ENCODE measurements at places on chromosomes 11 and 22. TPM values are rescaled to one million over a fixed set of nuclear protein-coding genes. Genes with fewer than 3 reads are reported as not detected.
A peak's percentile ranks its signal among the peaks of the same experiment; 100 is the strongest.

DNA sequence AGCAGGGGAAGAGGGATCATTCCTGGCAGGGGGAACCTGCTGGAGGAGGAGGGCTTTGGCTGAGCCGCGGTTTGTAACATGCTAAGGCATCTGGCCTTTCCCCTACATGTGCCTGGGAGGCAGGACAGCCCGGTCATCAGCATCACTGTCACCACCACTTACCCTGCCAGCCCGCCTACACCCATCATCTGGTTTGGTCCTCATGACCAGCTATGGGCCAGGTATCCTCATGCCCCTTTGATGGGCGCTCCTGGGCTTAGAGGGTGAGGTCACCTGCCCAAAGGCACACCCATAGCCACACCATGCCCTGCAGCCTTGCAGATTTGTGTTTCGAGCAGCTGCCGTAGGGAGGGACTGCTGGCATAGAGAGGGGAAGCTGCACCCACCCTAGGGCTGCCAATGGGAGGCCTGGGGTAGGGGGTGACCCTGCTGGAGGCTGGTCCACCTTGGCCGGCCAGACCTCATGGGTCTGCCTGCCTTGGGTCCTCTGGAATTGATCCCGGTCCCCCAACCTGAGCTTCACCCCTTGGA, 2.6 kb downstream of the MRGPRF start:
- H3K36me3 ChIP-seq = no peaks in the 10 kb centered on the region
- peaks cover 59% of the 10 kb centered on the region for H3K4me1 ChIP-seq
- DNase-seq = peak; percentile 82
- H3K4me3 ChIP-seq = peak overlapping the region; percentile 61
- H3K27me3 ChIP-seq = no peaks in the 10 kb centered on the region
- H3K27ac ChIP-seq = peak overlapping the region; percentile 85

DNA sequence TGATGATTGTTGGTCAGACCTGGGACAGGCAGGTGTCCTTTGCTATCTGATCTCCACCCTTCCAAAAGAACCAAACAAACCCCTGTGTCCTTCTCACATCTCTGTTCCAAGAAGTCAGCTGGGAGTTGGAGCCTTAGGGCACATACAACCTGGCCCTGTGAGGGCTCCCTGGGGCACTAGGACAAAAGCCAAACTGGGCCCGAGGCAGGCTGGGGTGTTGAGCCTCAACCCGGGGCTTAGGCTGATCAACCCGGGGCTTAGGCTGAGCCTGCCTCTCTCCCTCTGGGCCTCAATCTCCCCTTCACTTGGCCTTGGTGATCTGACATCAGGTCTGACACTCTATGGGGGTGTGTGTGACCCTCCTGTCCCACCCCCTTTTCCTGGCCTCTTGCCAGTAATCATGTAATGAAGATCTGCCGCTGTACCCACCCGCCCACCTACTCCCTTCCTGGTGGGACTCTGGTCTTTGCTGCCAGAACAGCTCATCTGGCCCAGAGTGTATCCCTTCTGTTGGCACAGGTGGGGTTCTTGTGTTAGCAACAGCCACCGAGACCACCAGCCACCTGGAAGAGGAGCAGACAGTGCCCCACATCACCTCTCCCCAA, 22.8 kb upstream of the UVRAG start:
- H3K36me3 ChIP-seq = no peaks in the 10 kb centered on the region
- H3K27ac ChIP-seq = no peak overlapping the region
- H3K27me3 ChIP-seq = no peaks in the 10 kb centered on the region
- no peak overlapping the region for H3K4me3 ChIP-seq

DNA sequence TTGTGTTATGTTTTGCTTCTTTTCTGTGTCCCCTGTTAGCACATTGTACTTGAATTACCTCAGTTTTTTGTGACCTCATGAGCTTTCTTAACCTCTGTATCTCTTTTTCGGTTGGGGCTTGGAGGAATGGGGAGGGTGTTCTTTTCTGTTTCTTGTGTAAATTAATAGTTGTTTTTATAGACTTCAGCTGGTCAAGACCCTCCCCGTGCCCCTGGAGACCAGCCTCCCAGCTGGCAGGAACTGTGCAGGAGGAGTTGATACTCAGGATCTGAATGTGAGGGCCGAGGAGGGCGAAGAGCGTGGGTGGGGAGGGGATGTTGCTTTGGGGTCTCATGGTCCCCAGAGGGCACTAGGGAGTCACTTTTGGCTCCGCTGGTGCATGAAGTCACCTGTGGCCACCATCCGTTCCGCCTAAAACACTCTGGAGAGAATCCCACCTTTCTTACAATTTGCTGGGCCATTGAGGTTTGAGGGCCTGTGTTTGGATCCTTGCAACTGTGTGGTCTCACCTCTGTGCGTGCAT, 44.3 kb upstream of the NNMT start:
- DNase-seq = no peak
- no peak overlapping the region for H3K27ac ChIP-seq
- H3K36me3 ChIP-seq = no peaks in the 10 kb centered on the region
- no peak overlapping the region for H3K4me3 ChIP-seq

DNA sequence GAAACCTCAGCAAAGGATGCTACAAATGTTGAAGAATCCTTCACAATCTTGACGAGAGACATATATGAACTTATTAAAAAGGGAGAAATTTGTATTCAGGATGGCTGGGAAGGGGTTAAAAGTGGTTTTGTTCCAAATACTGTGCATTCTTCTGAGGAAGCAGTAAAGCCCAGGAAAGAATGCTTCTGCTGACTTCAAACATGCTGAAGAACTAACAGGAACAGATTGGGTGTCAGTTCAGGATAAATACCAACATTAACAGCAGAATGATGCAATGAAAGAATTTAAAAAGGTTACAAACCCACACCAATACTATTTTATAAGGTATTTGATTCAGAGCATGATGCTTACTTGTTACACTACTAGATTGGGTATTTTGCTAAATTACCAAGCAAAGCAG, 33.9 kb downstream of the RAB39A start:
- no peaks in the 10 kb centered on the region for H3K36me3 ChIP-seq
- peaks cover 4% of the 10 kb centered on the region for H3K27me3 ChIP-seq
- no peak overlapping the region for H3K27ac ChIP-seq
- H3K4me3 ChIP-seq = no peak overlapping the region

DNA sequence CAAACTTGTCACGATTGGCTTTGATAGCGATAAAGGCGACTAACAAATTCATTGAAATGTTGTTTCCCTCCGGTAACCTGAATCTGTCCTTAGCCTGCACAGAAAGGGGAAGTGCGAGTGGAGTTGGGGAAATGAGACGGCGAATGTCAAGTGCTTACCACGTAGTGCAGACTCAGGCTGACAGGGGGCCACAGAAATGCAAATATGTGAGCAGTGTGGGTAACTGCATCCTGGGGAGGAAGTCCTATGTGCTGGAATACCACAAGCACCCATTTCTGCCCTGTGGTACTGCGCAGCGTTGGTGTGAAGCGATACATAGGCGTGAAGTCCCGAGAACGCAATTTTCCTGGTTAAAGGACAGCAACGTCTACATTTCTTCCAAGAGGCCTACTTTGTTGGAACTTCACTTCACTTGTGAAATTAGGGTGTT, 869 bp upstream of the EIF4ENIF1 start:
- H3K4me3 ChIP-seq = peak overlapping the region; percentile 92
- H3K4me1 ChIP-seq = peaks cover 16% of the 10 kb centered on the region
- DNase-seq = peak; percentile 95

GRCh38 chr11:64967375-64967774, 4.5 kb downstream of the MAJIN start:
- DNase-seq = no peak
- no peaks in the 10 kb centered on the region for H3K27me3 ChIP-seq
- no peaks in the 10 kb centered on the region for H3K36me3 ChIP-seq
- H3K4me3 ChIP-seq = no peak overlapping the region

DNA sequence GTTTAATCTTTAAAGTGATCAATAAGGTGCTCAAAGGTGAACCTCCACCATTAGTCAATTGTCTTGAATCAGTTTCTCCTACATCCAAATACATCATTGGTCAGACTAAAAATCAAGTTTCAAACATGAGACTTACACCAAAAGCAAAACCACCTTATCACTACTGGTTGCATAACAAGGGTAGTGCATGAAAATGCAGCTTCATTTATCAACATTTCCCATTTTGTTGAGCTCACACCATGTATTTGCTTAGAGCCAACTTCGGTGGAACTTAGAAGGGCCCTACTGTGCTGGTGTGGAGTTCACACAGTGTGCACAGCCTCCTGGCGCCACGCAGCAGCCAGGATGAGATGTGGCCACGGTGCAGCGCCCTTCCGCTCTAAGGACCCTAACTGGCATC, 23.1 kb upstream of the PHLDA2 start:
- peak overlapping the region; percentile 69 for H3K27ac ChIP-seq
- no peak overlapping the region for H3K4me3 ChIP-seq
- DNase-seq = no peak
- peaks cover 24% of the 10 kb centered on the region for H3K4me1 ChIP-seq

- DNase-seq = no peak
- peak overlapping the region; percentile 73 for H3K4me3 ChIP-seq
- no peaks in the 10 kb centered on the region for H3K36me3 ChIP-seq
- H3K4me1 ChIP-seq = peaks cover 86% of the 10 kb centered on the region
These were observed 31.3 kb downstream of the PPP2R1B start for GRCh38 chr11:111734954-111735261.

DNA sequence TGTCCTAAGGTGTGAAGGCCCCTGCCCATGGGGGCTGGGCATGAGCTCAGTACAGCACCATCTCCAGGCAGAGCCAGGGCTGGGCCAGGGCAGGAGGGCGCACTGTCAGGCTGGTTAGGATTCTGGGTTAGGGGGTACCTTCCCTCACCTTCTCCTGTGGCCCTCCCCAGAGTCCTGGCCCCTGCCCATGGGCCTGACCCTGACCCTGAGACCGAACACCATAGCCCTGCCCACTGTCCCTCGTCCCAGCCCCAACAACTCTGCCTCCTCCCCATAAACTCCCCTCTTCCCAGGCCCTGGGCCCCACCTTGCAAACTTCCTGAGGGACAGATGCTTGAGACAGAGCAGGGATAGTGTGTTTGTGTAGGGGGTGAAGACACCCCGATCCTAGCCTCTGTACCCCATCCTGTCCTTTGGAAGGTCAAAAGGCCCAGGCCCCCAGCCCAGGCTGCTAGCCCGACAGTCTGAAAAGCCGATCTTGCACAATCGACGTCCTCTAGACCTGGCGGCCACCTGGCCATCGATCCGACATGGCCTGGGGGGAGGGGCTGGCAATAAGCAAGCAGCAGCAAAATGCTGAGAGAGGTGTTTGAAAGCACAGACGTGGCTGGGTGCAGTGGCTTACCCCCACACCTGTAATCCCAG, 2.7 kb upstream of the TMPRSS6 start:
- H3K36me3 ChIP-seq = no peaks in the 10 kb centered on the region
- peaks cover 19% of the 10 kb centered on the region for H3K27me3 ChIP-seq
- DNase-seq = no peak
- no peak overlapping the region for H3K4me3 ChIP-seq

GRCh38 chr11:123494195-123495050, 64.4 kb downstream of the GRAMD1B start:
- H3K27me3 ChIP-seq = no peaks in the 10 kb centered on the region
- no peaks in the 10 kb centered on the region for H3K36me3 ChIP-seq
- H3K27ac ChIP-seq = peak overlapping the region; percentile 68
- H3K4me1 ChIP-seq = peaks cover 28% of the 10 kb centered on the region

GRCh38 chr11:94788396-94788795, 20.2 kb downstream of the AMOTL1 start:
- peak overlapping the region; percentile 9 for H3K27ac ChIP-seq
- H3K27me3 ChIP-seq = no peaks in the 10 kb centered on the region
- peaks cover 61% of the 10 kb centered on the region for H3K4me1 ChIP-seq

DNA sequence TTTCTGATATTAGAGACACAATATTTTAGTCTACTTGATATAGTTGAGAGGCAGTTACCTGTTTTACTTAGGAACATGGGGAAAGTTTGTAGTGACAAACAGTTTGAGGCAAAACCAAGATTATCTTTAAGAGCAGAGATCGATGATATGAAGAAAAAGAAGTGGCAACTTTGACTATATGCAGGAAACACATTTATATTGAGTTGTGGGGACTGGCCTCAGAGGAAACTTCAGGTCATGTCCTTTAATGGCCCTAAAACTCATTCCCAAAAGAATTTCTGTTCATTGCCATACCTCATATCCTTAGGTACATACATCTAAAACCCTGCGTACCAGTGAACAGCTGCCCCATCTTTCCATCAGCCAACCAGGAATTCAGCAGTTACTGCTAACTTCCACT, 4.5 kb downstream of the HBG1 start:
- H3K36me3 ChIP-seq = no peaks in the 10 kb centered on the region
- peaks cover 2% of the 10 kb centered on the region for H3K4me1 ChIP-seq
- DNase-seq = no peak
- H3K27me3 ChIP-seq = no peaks in the 10 kb centered on the region
- no peak overlapping the region for H3K27ac ChIP-seq

- DNase-seq = no peak
- H3K27ac ChIP-seq = no peak overlapping the region
- peaks cover 36% of the 10 kb centered on the region for H3K4me1 ChIP-seq
- H3K36me3 ChIP-seq = no peaks in the 10 kb centered on the region
- H3K27me3 ChIP-seq = no peaks in the 10 kb centered on the region
These were observed 48.7 kb downstream of the CWC15 start for GRCh38 chr11:94924612-94925011.

DNA sequence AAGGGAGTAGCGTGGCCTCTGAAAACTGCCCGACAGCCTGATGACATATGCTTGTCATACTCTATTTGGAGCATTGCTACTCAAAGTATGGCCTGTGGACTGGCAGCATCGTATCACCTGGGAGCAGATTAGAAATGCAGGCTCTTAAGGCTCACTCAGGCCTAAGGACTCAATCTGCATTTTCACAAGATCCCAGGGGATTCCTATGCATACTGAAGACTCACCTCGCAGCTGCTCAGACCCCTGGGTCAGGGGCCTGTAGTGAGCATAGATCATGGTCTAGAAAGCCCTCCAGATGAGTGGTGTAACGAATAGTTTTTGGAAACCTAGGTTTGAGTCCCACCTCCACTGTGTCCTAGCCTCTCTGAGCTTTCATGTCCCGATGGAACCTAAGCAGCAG, 126.3 kb downstream of the FEZ1 start:
- H3K36me3 ChIP-seq = no peaks in the 10 kb centered on the region
- H3K27ac ChIP-seq = no peak overlapping the region
- peaks cover 13% of the 10 kb centered on the region for H3K27me3 ChIP-seq
- no peak for DNase-seq

DNA sequence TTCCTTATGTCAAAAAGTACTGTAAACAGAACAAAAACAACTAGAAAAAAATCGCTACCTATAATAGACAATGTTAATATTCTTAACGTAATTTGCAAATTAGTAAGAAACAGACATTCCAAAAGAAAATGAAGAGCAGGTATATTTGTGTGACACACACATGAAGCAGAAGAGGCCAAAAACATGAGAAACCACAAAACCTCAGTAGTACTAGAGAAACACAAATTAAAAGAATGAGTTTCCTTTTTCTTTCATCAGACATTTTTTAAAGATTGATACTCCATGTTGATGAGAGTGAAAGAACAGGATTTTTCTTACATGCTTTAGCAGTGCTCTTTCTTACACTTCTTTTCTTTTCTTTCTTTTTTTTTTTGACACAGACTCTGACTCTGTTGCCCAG, 34.2 kb upstream of the PCF11 start:
- no peak overlapping the region for H3K27ac ChIP-seq
- no peaks in the 10 kb centered on the region for H3K36me3 ChIP-seq
- no peak for DNase-seq
- no peak overlapping the region for H3K4me3 ChIP-seq
- no peaks in the 10 kb centered on the region for H3K27me3 ChIP-seq
- no peaks in the 10 kb centered on the region for H3K4me1 ChIP-seq

The INSC gene
- 0.72 TPM for total RNA-seq

The CCDC73 gene
- not detected for total RNA-seq

The SLC22A25 gene
- total RNA-seq = not detected

The DEUP1 gene
- total RNA-seq = under 0.01 TPM

The MMP8 gene
- total RNA-seq = under 0.01 TPM

The ACRV1 gene
- total RNA-seq = not detected

The TTLL1 gene
- total RNA-seq = 20.0 TPM

The HSPB2 gene
- total RNA-seq = 2.1 TPM

The SLC37A4 gene
- 13.0 TPM for total RNA-seq

The NDUFC2 gene
- 98.1 TPM for total RNA-seq

The SEPTIN5 gene
- total RNA-seq = 14.5 TPM

The TRIM48 gene
- not detected for total RNA-seq

The SLC22A9 gene
- not detected for total RNA-seq

The GTF2H1 gene
- 134 TPM for total RNA-seq

The KLHL35 gene
- 4.3 TPM for total RNA-seq

The C11orf16 gene
- not detected for total RNA-seq

All from osteoblast (primary cell).